Activated naive CD4-positive, alpha-beta T cell (primary cell): ENCODE measurements at places on chromosomes 4 and X.
A peak's percentile ranks its signal among the peaks of the same experiment; 100 is the strongest.

- no peak for DNase-seq
Measured at GRCh38 chr4:123749383-123749782, 352.8 kb downstream of the SPRY1 start.

DNA sequence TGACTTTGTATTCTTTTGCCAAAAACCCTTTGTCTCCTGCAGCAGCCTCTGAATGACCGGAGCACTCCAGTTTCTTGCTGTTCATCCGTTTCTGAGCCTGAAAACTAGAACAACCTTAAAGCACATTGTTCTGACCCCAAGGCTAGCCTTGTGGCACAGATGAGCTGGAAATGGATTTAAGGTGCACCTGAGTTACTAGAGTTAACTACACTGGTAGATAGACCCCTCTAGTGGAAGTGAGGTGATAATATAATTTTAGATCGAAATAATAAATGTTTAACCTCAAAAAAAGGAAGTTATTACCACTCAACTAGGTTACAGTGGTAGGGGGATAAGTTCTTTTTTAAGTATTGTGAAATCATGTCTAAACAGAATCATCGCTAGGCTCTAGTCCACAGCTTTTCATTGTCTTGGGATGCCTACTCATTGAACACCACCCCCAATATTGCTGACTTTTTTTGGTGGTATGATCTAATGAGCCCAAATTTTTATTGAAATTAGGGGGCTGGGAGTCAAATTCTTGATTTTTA, 2.7 kb downstream of the PLS3 start:
- DNase-seq, result no peak

DNA sequence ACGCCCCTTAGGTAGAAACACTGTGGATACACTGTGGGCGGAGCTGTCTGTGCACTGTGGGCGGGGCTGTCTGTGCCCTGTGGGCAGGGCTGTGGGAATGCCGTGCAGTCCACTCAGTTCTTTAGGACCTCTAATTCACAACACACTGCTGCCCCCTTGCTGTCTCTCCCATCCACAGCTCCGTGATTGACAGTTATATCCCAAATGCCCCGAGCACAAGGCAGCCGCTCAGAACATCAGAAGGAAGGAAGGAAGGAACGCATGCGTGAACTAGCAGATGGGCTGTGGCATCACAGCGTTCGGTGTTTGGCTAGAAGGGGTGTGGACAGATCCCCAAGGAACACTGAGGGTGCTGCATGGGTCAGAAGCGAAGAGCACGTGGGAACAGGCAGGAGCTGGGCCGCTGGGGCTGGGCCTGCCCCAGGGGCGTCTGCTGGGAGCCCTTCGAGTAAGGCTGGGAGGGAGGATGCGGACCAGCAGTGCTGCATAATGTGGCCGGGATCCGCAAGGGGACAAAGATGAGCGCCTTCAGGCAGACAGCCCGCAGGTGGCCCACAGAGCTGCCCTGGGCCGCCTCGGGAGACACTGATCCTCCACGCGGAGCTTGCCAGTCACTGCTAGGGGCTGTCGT, 29.8 kb downstream of the ACOX3 start:
- no peak for DNase-seq

DNA sequence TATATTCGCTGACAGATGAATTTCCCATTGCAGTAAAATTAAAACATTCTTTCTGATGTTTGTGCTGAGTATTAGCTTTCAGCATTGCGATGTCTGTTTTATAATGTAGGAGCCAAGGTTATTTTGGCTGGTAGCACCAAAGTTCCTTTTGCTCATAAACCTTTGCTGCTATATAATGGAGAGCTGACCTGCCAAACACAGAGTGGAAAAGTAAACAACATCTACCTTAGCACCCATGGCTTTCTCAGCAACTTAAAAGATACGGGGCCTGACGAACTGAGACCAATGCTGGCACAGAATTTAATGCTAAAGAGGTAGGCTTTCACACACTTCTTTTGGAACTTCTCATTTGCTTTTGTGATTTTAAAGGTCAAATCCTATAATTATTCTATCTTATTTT, 46.0 kb downstream of the WDR19 start:
- DNase-seq, result no peak

DNA sequence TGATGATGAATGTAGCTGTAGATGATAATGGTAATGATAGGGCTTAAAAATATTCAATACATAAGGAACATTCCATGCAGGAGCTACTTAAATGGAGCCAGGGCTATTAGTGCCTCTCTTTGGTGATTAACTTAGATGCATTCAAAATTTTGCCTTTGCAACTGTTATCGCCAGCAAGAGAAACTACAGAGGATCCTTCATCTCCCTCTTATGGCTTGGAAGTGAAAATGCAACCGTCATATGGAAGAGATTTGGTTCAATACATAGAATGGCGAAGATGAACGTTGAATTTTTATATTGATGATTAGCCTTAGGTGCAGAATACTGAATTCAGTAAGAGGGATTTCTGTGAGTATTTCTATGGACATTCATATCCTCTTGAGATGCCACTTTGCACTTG, 134.5 kb upstream of the NLGN4X start:
- no peak for DNase-seq

- DNase-seq, result no peak
Measured at GRCh38 chrX:15855568-15856221, 1.1 kb upstream of the AP1S2 start.

DNA sequence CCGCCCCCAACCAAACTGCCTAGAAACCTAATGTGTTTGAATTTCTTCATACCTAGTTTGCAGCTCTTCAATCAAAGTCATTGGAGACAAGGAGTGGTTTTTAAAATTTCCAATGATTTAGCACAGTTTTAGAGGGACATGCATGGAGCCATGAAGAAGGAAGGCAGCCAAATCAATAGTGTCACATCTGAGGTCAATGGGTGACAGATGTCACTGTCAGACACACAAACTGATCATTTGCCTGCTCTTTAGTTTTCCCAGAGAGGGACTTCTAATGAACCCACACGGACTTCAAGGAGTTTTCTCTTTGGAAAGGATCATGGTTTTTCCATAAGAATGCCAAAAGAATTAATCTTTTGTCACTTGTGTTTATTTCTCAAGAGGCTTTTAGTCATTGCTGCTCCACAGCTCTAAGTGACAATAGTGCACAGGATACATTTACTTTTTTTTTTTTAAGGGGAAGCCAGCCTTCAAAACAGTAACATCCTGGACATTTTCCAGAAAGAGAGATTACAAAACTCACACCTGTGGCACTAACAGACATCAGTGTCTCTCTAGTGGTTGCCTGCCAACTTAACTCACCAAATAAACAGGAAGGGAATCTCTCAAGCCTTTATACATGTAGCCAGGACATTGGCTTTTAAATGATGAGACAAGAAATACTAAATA, 251.1 kb upstream of the DIAPH2 start:
- DNase-seq, result no peak

GRCh38 chrX:1468250-1468772, 15.6 kb upstream of the ASMTL start:
- DNase-seq, result peak; percentile 39

GRCh38 chr4:175639346-175639745, 172.7 kb downstream of the GPM6A start:
- no peak for DNase-seq

DNA sequence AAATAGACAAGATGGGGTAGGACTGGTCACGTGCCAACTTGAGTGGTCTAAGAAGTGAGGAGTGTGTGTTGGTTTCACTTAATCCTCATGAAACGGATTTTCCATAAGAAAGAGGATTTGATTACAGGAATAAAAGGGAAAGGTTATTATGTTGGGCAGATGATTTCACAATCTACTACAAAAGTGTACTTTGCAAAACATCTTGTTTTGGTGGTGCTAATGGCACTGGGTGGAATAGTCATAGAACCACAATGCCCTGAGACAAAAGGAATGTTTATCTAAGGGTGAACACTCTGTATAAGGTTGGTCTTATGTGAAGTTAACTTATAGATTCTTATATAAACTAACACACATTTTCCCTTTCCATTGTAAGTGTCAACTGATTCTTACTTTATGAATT, 45.6 kb downstream of the GLUD2 start:
- DNase-seq, result no peak

GRCh38 chr4:81850701-81851100, 379.0 kb upstream of the RASGEF1B start:
- DNase-seq, result no peak

- DNase-seq, result no peak
Measured at GRCh38 chrX:17802756-17803155, 58.3 kb downstream of the RAI2 start.

DNA sequence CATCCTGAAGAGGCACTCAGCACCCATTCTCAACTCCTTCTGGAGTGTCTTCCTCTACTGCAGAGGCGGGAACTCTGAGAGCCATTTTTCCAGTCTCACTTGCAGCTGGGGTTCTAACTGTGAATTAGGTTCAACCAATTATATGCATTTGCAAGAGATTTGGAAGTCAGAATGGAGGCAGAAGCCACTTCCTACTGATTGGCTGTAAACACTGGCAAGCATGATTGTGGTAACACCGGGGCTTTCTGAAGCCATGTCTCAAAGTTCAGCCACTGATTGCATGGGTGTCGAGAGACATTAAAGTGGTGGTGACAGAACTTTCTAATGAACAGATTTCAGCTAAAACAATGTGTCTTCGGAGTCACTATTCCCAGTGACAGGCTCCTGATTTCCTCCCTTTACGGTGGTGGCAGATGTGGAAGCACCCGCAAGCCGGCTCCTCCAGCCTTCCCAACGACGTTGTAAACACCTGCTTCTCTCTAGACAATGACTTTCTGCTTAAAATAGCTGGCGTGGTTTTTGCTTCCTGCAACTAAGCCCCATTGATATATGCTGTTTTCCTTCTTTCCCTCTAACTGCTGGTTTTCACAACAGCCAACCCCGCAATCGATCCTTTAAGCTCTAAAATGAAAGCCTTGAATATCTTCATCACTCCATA, 92.0 kb downstream of the IRF2 start:
- DNase-seq, result no peak

DNA sequence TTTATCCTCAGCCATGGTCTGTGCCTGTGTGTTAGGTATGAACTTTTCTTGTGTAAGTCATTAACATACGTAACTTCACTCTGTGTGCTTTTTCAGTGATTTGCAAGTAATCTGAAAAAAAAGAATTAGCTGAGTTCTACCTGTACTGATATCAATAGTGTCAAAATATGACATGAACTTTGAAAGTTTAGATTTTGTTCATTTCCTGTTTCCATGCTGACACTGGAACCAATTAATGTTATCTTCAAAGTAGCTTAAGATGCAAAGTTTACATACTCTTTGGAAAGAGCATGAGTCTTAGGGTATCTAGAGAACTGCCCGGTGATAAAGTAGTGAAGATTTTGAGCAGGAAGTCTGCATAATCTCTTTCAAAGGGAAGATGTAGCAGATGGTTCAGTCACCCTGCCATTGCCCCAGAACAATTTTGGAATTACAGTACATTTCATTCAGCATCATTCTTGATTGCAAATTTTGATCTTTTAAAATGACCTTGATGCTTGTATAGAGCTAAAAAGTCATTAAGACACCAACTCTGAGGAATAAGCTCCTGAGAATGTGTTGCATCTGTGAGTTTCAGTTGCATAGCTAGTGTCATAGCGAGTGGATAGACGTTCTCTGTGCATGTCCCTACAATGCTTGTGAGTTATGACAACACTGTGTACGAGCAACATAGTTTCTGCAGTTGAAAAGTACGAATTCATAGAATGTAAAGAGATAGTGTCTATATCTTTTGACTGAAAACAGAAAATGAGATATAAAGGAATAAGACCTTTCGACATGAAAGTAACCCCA, 130.5 kb downstream of the PTTG2 start:
- DNase-seq, result no peak

- DNase-seq, result no peak
Measured at GRCh38 chr4:107037199-107037584, 1.1 kb upstream of the DKK2 start.
